DMS 273 treated with DMSO at 0.1 percent for 48 hours (cell line): ENCODE measurements at places on chromosomes 1 and 21.

- DNase-seq = no peak
These were observed 1.5 kb downstream of the CNST start for GRCh38 chr1:246567646-246568235.

DNA sequence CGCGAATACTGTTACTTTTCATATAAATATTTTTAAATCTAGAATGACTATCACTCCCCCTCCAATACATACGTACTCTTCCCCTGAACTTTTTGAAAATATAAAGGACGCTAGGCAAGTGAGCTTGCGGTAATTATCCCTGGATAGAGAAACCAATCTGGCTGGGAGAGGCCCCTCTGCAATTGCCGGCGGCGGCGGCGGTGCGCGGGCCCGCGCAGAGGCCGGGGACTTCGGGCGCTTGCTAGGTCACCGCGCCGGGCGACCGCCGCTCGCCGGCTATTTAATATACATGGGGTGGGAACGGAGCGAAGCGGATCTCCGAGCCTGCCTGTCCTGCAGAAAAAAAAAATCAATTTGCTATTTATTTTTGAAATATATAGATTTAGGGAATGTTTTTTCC, 416.3 kb upstream of the ESRRG start:
- DNase-seq = no peak

DNA sequence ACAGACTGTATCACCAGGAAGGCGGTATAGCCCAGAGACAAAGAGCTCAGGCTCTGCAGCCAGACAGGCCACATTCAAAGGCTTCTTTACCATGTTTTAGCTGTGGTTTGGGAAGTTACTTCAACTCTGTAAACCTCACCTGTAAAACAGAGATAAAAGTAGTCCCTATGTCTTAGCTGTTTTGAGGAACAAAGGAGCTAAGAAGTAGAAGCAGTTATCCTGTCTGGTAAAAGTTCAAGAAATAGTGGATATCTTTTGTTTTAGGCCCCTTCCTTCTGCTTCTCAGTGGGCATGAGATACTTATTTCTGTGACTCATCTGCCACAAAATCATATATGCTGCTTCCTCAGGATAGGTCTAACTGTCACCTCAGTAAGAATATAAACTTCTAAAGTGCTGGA, 6.5 kb downstream of the CD34 start:
- no peak for DNase-seq

- peak; percentile 58 for DNase-seq
These were observed 40.6 kb upstream of the CYP2J2 start for GRCh38 chr1:59967141-59967697.

- no peak for DNase-seq
These were observed 40.1 kb downstream of the DNM3 start for GRCh38 chr1:171881442-171881841.

DNA sequence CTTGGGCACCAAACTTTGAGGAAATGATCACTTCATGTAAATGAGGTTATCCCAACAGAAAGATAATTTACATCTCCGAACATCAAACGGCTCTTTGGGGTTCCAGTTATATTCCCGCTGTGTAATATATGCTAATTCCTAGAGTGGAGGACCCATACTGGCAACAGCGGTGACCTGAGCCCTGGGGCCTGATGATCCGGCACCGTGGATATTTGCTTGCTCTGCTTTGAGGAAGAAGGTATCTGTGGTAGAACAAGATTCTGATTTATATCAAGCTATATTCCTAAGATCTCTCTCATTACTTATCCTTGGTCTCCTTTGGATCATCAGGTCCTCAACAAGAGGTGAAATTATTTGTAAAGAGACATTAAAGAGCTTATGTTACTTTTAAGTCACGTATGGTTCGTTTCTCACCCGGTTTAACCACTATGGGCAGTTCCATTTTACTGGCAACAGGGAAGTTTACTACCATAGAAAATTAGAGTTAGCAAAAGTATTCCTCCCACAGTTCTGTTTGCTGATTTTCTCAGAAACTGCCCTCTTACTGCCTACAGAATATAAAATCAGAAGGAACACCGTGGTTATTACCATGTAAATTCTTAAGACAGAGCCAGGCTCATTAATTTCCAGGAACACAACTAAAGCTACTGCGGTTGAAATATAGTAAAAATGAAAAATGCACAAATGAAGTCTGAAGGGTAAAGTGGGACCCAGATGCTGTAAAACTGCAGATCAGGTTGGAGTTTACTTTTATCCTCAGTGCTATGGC, 56.7 kb downstream of the MRPL39 start:
- DNase-seq = no peak

GRCh38 chr1:209809611-209810010, 3.7 kb upstream of the IRF6 start:
- no peak for DNase-seq

GRCh38 chr1:57719274-57719673, 295.4 kb upstream of the DAB1 start:
- DNase-seq = no peak

GRCh38 chr1:53510215-53510614, 51.0 kb downstream of the DMRTB1 start:
- DNase-seq = no peak

GRCh38 chr1:4327142-4327541, 327.3 kb upstream of the AJAP1 start:
- DNase-seq = no peak

DNA sequence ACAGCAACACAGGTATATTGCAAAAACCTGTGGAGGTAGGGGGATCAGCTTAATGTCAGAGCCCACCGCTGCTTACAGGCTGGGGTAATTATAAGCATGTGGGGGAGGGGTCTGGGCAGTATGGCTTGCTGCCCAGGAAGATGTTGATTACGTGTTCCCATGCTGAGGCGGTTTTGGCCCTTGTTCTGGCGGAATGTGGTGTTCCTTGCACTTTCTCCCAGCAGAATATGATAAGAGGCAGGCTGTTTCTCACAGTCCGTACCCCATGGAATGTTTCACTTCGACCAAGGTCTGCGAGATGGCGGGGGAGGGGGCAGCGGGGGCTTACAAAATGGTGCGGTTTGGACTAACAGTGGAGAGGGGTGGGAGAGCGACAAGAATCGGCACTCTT, 9.8 kb upstream of the HPCAL4 start:
- DNase-seq = no peak

- DNase-seq = no peak
These were observed 87.0 kb downstream of the NMNAT2 start for GRCh38 chr1:183331091-183331742.

- no peak for DNase-seq
These were observed 60.7 kb downstream of the ZNF697 start for GRCh38 chr1:119587341-119587740.

GRCh38 chr1:68197891-68198290, 34.4 kb downstream of the WLS start:
- no peak for DNase-seq

GRCh38 chr1:211938561-211938997, 96.8 kb downstream of the INTS7 start:
- no peak for DNase-seq

- peak; percentile 76 for DNase-seq
These were observed 29.1 kb upstream of the GRHL3 start for GRCh38 chr1:24289937-24290595.

- DNase-seq = no peak
These were observed 4.1 kb downstream of the SH3BGRL3 start for GRCh38 chr1:26283871-26284596.

DNA sequence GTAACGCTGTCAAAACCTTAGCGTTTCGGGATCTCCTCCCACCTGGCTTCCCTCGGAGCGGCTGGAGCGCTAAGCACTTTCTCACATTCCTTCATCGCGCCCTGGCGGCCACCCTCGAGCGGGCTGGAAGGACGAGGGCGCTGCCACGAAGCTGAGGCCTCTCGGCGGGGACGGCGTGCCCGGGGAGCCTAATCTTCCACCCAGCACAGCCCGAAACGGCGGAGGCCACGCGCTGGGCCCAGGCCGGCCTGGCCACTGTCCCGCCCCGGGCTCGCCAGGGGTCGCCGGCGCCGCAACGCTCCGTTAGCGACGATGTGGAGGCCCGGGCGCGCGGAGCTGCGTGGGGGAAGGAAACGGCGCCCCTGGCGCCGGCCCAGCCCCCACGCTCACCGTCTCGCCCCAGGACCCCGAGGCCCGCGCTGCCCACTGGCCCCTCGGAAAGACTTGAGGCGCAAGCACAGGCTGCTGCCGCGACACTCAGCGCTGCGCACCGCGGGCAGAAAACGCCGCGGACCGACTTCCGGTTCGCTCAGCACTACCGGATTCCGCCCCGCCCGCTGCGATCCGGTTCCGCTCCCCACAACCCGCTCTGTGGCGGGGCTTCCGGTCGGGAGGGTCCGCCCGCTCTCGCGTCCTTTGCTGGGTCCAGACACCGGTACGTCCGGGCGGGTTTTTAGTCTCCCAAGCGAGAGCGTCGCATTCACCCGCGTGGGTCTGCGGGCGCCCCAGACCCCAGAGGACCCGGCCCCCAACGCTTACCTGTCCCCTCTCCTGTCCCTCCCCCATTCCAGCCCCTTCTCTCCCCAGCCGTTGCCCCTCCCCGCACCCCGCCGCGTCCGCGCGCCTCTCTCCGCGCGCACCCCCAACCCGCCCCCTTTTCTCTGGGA, at the start of gene YBEY:
Gene YBEY, plus strand, starts transcription at position 582 of the 887 bp plus-strand sequence. CDS start 572 bp downstream, outside the sequence.
- peak; percentile 75 for DNase-seq

- DNase-seq = peak; percentile 91
These were observed at the start of the genes LEPR and LEPROT for GRCh38 chr1:65420590-65421350. Gene LEPR (plus strand): TSS chr1:65420668. CDS start chr1:65565566, 144,898 bp downstream. Gene LEPROT (plus strand): TSS chr1:65420668. CDS start chr1:65420725, 57 bp downstream.

GRCh38 chr1:225697428-225697827, 44.5 kb upstream of the ENAH start:
- DNase-seq = no peak

- no peak for DNase-seq
These were observed 41.1 kb downstream of the SUCO start for GRCh38 chr1:172574080-172574479.

- DNase-seq = no peak
These were observed 108.2 kb downstream of the CLEC20A start for GRCh38 chr1:178388418-178389145.

- no peak for DNase-seq
These were observed 98.7 kb upstream of the PRMT6 start for GRCh38 chr1:106957795-106958194.

DNA sequence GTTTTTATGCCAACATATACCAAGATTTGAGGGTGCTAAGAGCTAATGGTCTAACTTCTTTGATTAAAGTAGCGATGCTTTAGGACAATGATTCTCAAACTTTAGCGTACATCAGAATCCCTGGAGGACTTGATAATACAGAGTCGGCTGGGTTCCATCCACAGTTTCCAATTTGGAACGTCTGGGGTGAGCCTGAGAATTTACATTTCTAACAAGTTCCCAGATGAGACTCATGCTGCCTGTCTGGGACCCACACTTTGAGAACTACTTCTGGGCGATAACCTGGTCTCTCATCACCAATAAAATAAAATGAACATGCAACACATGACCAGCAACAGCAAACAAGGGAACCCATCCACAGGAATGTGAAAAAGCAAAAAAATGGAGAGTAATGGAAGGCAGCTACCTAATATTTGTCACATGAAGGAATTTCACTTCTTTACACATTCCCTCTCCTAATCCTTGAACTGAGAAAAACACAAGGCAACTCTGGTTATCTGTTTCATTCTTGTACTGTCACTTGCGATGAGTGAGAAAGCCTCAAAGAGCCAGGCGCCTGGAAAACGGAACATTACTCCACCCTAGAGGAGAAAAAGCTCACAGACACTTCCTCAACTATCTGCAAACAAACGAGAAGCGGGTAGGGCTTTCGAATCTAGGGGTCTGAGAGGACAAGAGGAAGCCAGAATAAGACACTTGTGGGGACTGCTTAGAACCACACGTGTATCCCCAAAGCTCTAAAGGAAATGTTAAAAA, 14.0 kb downstream of the HSF2BP start:
- DNase-seq = no peak

- no peak for DNase-seq
These were observed 143.4 kb upstream of the CHRM3 start for GRCh38 chr1:239243006-239243405.

- peak; percentile 45 for DNase-seq
These were observed 2.2 kb downstream of the ELOA start for GRCh38 chr1:23745515-23745914.

GRCh38 chr1:215890438-215890837, 323.3 kb downstream of the KCTD3 start:
- DNase-seq = no peak

- peak; percentile 58 for DNase-seq
These were observed 8.6 kb downstream of the HJV start for GRCh38 chr1:146012703-146013558.

GRCh38 chr1:17161137-17161740, 42.0 kb upstream of the PADI2 start:
- no peak for DNase-seq

DNA sequence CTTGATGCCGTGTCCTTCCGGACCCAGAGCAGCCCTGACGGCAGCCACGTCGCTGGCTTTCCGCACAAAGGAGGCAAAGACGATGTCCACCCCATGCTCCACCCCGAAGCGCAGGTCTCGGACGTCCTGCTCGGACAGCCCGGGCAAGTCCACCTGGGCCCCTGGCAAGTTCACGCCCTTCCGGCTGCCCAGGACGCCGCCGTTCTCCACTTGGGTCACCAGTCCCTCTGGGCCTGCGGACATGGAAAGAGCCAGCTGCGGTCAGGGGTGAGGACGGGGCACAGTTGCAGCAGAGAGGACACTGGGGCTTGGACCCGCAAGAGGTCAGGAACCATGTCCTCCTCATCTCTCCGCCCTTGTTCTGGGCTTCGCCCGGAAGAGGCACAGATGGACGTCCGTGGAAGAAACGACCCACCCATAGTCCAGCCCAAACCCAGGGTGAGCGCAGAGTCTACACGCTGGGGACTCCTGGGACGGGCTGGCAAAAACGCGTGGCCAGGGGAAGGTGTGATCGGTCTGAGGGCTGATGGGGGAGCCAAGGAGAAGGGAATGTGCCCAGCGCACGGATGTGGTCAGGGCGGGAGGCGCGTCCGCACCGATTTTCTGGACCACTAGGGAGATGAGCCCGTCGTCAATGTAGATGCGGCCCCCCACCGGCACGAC, 6.6 kb downstream of the PKLR start:
- no peak for DNase-seq

DNA sequence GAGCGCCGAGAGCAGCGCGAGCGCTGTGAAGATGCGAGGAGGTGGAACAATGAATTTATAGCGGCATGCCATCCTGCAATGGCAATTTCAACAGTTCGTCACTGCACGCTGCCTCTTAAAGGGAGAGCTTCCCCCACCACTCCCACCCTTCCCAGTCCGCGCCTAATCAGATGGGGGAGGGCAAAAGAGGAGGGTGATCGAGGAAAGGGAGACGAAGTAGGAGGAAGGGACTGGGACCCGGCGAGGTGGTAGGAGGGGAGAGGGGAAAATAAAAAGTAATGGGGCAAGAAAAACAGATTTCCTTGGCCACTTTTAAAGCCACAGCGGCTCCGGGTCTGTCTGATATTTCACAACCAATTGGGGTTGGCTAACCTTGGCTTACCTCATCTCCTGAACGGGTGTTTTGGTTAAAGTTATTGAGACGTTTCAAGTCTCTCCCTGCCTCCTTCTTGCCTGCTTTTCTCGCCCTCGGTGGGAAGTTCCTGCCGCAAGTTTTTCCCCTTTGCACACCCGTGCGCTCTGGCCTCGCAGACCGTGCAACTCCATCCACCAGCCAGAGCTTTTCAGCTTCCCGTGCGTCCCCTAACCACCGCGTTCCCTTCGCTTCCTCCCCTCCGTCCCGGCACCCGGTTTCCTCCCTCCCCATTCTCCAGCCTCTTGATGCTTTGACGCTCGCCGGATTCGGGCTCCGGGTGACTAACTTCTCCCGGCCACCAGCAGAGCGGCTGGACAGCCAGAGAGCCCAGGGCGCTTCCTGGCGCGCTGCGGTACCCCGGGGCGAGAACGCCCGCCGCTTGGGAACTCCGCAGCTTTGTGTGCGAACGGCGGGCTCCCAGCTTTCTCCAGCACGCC, at the start of gene ADAMTS5:
Gene ADAMTS5, minus strand, starts transcription at position 27 of the 852 bp plus-strand sequence. CDS start 697 bp downstream, outside the sequence.
- no peak for DNase-seq
